Kidney (tissue), 22 donors: ENCODE measurements at places on chromosomes 16 and 17. TPM values are rescaled to one million over a fixed set of nuclear protein-coding genes. Genes with fewer than 3 reads are reported as not detected.

GRCh38 chr17:50051082-50051576 lies 4.8 kb upstream of the ITGA3 start:
- H3K4me1 ChIP-seq = peaks cover 10% of the 10 kb centered on the region
- DNase-seq = no peak
- H3K27ac ChIP-seq = peak overlapping the region; percentile 26

- no peaks in the 10 kb centered on the region for H3K4me1 ChIP-seq
- no peak for DNase-seq
- no peak overlapping the region for H3K4me3 ChIP-seq
- no peaks in the 10 kb centered on the region for H3K36me3 ChIP-seq
- no peak overlapping the region for H3K27ac ChIP-seq
- H3K27me3 ChIP-seq = no peaks in the 10 kb centered on the region
Measured at GRCh38 chr17:52064791-52065211, 93.7 kb downstream of the CA10 start.

DNA sequence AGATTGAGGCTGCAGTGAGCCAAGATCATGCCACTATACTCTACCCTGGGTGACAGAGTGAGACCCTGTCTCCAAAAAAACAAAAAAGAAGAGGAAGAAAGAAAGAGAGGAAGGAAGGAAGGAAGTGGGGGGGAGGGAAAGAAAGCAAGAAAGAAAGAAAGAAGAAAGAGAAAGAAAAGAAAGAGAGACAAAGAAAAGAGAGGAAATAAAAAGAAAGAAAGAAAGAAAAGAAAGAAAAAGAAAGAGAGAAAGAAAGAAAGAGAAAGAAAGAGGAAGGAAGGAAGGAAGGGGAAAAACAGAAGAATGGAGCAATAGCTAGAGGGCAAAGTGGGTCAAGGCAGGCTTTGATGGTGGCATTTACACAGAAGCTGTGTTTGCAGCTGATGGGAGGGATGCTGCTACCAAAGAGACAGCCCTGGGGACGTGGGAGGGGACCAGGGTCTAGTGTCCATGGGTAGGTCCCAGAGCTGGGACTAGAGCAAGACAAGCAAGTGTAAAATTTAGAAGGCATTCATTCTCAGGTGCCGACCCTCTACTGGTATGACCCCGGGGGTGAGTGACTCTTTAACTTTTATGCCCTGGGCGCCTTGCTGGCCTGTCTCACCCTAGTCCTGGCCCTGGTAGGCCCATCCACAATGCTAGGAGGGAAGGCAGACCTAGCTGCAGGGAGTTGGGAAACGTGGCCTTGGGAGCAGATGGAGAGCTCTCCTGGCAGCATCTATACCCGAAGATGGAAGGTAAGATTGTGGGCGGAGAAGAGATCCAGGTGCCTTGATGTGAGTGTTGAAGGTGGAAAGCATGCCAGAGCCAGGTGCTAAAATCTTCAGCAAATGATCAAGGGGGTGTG lies 2.0 kb upstream of the CES3 start:
- H3K27me3 ChIP-seq = no peaks in the 10 kb centered on the region
- H3K4me1 ChIP-seq = peaks cover 9% of the 10 kb centered on the region
- no peak overlapping the region for H3K27ac ChIP-seq

- H3K4me3 ChIP-seq = no peak overlapping the region
- no peak for DNase-seq
- H3K36me3 ChIP-seq = no peaks in the 10 kb centered on the region
- no peaks in the 10 kb centered on the region for H3K27me3 ChIP-seq
Measured at GRCh38 chr17:14330492-14330962, 29.6 kb downstream of the HS3ST3B1 start.

- H3K4me3 ChIP-seq = no peak overlapping the region
- H3K4me1 ChIP-seq = no peaks in the 10 kb centered on the region
- H3K27me3 ChIP-seq = no peaks in the 10 kb centered on the region
- H3K27ac ChIP-seq = no peak overlapping the region
Measured at GRCh38 chr16:28106467-28107215, 43.1 kb upstream of the GSG1L start.

- H3K36me3 ChIP-seq = no peaks in the 10 kb centered on the region
- H3K4me1 ChIP-seq = no peaks in the 10 kb centered on the region
- no peaks in the 10 kb centered on the region for H3K27me3 ChIP-seq
- H3K27ac ChIP-seq = no peak overlapping the region
Measured at GRCh38 chr17:58317421-58318064, 11.1 kb downstream of the TSPOAP1 start.

DNA sequence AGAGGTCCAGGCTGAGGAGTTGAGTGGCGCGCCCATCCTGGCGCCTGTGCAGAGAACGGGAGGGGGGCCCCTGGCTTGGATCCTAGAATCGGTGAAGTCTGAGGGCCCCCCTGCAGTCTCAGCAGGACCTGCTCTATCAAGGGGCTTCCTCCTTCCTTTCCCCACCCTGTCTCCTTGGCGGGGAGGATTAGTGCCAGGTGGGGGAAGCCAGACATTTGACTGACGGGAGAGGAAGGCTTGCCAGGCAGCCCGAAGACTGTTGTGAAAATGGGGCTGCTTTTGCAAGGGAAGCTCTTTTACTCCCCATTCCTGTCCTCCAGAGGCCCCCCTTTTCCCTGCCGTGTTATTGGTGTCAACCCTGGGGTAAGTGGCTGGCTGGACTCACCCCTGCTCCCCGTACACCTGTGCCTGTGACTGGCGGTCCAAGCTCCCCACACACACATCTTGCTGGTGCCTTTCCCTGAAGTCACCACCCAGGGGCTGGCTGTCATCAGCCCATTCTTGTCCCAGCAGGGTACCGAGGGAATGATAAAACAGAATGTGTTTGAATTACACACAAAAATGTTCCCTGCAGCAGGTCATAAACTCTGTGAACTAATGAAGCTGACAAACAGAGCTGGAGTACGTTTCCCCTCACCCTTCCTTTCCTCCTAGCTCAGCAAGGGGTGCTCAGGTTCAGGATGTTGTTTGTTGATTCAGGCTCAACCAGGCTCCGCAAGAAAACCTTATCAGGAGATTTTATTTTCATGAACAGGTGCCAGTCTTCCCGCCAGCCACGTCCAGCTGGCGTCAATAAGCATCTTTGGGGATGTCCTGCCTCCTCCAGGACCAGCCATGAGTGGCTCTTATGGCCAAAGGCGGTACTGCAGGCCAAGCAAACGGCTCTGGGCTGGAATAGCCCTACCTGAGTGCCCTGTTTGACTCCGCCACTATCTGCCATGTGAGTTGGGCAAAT lies 4.4 kb upstream of the ARMC7 start:
- no peak overlapping the region for H3K27ac ChIP-seq
- peak; percentile 48 for DNase-seq
- H3K27me3 ChIP-seq = no peaks in the 10 kb centered on the region
- H3K36me3 ChIP-seq = no peaks in the 10 kb centered on the region
- H3K4me3 ChIP-seq = no peak overlapping the region

GRCh38 chr17:44900894-44901293 lies 1.6 kb upstream of the EFTUD2 start:
- no peak overlapping the region for H3K27ac ChIP-seq
- H3K27me3 ChIP-seq = no peaks in the 10 kb centered on the region
- H3K4me3 ChIP-seq = no peak overlapping the region

DNA sequence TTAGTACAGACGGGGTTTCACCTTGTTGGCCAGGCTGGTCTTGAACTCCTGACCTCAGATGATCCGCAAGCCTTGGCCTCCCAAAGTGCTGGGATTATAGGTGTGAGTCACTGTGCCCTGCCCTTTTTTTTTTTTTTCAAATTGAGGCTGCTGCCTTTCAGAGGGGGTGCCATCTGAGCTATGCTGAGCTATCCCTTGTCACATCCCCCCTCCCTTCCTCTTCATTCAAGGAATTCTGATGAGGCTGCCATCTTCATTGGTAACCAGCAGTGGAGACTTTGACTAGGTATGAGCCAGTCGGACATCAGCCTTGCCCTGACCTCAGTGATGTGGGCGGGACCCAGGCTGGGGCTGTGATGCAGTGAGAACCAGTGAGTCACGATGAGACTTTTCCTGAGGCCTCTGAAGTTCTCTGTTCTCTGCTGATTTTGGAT lies 24.4 kb upstream of the GPT2 start:
- peaks cover 2% of the 10 kb centered on the region for H3K4me1 ChIP-seq
- H3K4me3 ChIP-seq = no peak overlapping the region
- H3K27me3 ChIP-seq = no peaks in the 10 kb centered on the region
- H3K36me3 ChIP-seq = no peaks in the 10 kb centered on the region
- DNase-seq = no peak

DNA sequence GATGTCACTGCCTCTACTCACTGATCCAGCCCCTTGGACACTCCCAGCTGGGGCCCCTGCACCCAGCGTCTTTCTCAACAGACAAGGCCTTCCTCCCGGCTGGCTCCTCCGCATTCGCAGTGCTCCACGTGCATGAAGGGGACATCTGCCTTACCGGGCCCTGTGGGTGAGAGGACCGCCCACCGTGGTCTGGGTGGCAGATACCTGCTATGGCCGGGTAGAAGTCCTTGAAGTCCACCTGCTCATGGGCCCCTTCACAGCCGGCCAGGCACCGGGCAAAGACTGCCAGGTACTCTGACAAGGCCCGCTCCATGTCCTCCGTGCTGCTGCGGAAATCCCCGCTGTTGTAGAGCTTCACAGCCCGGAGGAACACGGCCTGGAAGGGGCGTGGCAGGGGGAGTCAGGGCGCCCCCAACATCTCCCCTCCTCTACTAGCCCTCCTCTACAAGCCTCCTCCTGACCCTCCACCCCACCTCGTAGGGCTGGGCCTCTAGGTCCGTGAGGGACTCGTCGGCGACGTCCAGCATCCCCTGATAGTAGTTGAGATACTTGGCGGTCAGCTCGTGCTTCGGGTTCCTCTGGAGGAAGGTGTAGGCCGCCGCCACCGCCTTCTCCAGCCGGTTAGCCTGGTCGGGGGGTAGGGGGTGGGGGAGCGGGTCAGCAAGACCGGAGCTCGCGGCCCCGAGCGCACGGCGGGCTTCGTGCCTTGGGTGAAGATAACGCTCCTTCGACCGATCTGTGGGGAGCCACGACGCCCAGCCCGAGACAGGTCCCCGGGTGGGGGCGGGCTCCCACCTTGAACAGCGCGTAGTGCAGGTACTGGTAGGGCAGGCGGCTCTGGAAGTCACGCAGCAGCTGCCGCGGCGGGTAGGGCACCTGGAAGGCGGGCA lies 845 bp downstream of the P3H4 start:
- no peaks in the 10 kb centered on the region for H3K36me3 ChIP-seq
- H3K27me3 ChIP-seq = no peaks in the 10 kb centered on the region
- peaks cover 13% of the 10 kb centered on the region for H3K4me1 ChIP-seq
- peak; percentile 41 for DNase-seq

- no peak for DNase-seq
- H3K27ac ChIP-seq = no peak overlapping the region
- H3K4me1 ChIP-seq = no peaks in the 10 kb centered on the region
- no peak overlapping the region for H3K4me3 ChIP-seq
- no peaks in the 10 kb centered on the region for H3K36me3 ChIP-seq
Measured at GRCh38 chr16:72637306-72637705, 410.6 kb downstream of the ZFHX3 start.

- no peak overlapping the region for H3K27ac ChIP-seq
- no peaks in the 10 kb centered on the region for H3K36me3 ChIP-seq
- H3K4me1 ChIP-seq = no peaks in the 10 kb centered on the region
Measured at GRCh38 chr16:86073103-86073625, 174.2 kb downstream of the IRF8 start.

The CARHSP1 gene
- total RNA-seq = 134 TPM

The ATP2C2 gene
- 2.2 TPM for total RNA-seq

The CDRT4 gene
- total RNA-seq = 8.0 TPM
